Activated T-helper 17 cell treated with anti-CD3 and anti-CD28 coated beads, Interleukin-2, amount 50 U/mL, for 72 hours (primary cell): ENCODE measurements at places on chromosomes 4 and X. TPM values are rescaled to one million over a fixed set of nuclear protein-coding genes. Genes with fewer than 3 reads are reported as not detected.

Gene JAKMIP1
- 34.6 TPM for total RNA-seq

Gene CNGA2
- total RNA-seq: not detected

Gene DCAF8L2
- not detected for total RNA-seq

Gene SLC39A8
- total RNA-seq: 86.3 TPM

Gene BTK
- total RNA-seq: 1.7 TPM

Gene MAGEC3
- not detected for total RNA-seq
